ENCODE measurements at places on chromosomes 12 and 14.
A peak's percentile ranks its signal among the peaks of the same experiment; 100 is the strongest.

DNA sequence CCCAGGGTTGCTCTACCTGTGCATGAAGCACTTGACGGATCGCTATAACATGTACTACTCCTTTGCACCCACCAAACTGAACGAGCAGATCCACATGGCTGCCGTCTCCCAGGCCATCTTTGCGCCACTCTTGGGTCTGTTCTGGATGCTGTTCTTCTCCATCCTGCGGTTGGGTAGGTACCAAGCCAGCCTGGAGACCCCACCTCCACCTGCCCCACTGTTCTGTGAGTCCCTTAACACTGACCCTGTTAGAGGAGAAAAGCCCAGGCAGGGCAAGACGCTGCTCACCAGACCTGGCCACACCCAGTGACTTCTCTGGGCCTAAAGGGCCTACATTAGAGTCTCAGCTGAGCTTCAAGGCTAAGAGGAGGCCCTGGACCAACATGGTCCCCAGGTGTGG is 21.7 kb downstream of the NGB start:
- DNase-seq, result no peak

DNA sequence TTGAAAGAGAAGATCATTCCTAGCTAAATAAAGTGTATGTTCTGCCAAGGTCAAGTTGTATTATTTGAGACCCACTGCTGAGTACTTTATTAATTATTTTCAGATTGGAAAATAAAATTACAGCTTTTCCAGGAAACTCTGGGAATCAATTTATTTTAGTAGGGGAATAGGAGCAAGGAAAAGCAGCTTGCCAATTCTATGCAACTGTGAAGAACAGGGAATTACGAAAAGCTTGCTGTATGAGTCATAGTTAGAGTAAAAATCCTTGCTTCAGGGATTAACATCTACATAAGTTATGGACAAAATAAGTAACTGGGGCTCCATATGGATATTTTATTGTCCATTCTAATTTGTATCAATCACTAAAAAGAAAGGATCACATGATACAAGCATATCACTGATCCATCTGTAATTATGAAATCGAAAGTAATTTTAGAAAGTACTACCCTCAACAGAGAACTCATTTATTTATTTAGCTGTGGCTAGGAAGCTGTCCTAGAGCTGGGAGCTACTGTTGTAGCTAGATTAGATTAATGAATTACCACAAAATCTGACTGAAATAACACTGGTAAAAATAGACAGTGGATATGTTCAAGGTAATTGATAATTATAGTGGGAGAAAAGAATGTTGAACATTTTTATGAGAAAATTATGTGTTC is 303.5 kb upstream of the NPAS3 start:
- DNase-seq, result no peak

DNA sequence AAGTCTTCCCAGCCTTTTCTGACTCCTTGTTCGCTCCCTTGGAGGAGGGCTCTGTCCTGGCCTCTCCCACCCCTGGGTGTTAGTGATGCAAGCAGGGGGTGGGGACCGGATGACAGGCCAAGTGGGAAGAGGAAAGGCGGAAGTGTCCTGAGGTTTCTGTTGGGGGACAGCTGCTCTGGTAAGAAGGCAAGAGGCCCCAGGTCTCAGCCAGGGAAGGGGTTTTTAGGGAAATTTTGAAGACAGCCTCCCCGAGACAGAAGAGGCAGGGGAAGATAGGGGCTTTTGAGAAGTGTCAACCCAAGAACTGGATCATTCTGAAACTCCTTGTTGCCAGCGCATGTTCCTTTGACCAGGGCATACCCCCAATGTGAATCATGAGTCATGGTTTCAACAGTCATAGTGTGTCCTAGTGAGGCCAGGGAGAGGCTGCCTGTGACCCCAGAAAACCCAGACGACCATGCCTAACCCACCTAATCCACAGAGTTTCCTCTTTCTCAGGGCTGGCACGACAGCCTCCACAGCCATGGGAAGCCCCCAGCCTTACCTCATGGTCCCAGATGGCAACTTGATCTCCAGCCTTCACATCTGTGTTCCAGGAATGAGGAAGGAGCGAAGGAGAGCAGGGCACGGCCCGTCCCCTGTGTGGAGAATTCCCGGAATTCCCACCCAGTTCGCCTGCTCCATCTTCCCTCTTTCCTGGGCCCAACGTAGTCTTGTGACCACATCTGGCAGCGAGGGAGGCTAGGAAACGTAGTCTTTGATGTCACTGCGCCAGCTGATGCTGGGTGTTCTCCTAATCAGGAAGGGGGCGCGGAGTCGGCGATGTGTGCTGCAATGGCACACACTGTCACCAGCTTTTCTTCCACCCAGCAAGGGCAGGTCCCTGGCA is 4.9 kb upstream of the GPR132 start:
- no peak for DNase-seq

DNA sequence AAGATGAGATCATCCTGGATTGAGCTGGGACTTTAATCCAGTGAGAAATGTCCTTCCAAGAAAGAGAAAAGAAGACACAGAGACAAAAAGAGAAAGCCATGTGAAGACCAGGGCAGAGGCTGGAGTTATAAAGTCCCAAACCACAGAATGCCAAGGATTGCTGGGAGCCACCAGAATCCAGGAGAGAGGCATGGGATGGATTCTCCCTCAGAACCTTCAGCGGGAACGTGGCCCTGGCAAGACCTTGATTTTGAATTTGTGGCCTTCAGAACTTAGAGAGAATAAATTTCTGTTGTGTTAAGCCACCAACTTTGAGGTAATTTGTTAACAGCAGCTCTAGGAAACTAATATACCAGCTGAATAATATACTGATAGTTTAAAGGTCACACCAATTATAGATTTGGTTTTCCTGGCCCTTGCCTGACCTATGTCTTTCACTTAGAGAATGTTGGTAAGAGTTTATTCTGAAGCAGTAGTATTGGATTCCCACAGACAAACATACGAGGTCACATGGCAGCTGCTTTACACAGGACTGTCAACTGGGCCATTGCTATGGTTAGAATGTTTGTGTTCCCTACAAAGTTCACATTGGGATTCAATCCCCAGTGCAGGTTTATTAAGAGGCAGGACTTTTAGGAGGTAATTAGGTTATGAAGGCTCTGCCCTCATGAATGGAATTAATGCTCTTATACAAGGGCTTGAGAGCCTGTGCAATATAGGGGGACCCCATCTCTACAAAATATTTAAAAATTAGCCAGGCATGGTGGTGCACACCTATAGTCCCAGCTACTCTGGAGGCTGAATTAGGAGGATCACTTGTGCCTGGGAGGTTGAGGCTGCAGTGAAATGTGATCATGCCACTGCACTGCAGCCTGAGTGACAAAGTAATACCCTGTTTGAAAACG is 156.5 kb upstream of the EEA1 start:
- DNase-seq, result no peak

DNA sequence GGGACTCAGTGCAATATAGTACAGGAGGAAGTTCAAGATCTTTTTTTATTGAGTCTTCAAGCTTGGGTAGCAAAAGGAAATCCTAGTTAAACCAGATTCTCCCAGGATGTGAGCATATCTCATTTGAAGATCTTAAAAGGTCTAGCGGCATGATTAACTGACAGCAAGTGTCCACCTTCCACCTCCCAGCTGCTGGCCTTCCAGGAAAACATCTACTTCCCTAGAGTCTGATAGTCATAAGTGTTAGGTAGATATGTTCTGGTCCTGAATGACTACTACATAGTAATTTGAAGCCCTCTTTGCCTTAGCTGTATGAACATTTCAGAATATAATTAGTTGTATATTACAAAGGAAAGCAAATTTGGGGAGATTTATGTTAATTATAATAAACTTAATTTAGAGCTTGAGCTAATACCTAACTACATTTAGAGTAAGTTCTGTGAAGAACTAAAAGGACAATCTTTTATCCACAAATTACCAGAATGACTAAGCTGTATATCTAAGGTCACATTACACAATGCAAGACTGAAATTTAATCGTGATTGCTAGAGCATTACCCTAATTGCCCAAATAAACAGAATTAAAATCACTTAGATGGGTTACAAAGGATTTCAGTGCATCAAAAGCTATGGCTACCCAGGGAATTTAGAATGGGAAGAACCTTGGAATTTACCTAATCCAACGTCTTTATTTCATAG is 9.9 kb downstream of the LGR5 start:
- no peak for DNase-seq

DNA sequence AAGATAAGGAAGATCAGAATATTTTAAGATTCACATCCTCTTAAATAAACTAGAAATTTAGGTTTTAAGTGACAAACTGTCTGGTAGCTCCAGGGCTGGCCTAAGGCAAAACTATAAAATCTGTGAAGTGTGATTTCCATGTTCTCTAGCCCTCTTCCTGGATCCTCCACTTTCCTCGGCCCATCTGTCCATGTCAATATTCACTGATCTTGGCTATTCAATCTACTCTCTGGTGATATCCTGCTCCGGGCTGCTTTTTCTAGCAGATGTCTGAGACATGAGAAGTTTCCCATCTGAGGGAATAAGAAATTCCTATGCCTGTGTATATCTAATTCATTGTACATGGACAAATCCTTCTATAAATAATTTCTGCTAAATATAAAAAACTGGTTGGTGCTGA is 500.4 kb downstream of the GALC start:
- no peak for DNase-seq

- no peak for DNase-seq
Measured at GRCh38 chr12:89230376-89231315, 121.7 kb downstream of the DUSP6 start.

GRCh38 chr12:30896461-30896860 is 30.1 kb upstream of the TSPAN11 start:
- no peak for DNase-seq

GRCh38 chr12:131591136-131591535 is 119.8 kb upstream of the SFSWAP start:
- DNase-seq, result no peak

DNA sequence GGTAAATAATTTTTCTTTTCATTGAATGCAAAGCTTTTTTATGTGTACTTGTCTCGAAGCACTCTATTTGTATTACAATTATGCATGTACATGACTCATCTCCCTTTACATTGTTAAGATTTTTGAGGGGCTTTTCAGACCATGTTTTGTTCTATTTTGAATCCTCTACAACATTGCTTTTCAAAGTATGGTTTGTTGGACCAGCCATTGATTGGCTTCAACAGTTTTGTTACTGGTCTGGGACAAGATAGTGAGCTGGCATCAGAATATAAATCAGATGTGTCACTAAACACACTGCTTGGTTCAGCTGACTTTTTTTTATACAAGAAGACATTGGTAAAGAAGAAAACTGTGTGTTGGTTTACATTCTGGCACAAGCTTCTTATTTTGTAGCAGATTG is 122.3 kb downstream of the MON2 start:
- DNase-seq, result no peak

- no peak for DNase-seq
Measured at GRCh38 chr14:30958555-30959407, 66.7 kb upstream of the AP4S1 start.

DNA sequence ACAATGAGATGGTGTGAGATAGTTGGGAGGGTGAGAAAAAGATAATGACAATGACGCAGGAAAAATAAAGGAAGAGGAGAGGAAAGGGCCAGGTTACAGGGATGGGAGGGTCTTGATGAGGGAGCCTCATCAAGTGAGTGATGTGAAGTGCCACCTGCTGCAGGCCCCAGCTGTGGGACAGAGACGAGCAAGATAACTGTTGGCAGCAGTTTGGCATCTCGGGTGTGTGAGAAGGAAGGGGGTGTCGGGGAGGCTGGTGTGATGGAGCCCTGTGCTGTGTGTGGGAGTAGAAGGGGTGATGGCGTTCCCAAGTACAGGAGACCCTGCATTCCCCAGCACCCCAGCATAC is 11.4 kb upstream of the TAC3 start:
- DNase-seq, result no peak

DNA sequence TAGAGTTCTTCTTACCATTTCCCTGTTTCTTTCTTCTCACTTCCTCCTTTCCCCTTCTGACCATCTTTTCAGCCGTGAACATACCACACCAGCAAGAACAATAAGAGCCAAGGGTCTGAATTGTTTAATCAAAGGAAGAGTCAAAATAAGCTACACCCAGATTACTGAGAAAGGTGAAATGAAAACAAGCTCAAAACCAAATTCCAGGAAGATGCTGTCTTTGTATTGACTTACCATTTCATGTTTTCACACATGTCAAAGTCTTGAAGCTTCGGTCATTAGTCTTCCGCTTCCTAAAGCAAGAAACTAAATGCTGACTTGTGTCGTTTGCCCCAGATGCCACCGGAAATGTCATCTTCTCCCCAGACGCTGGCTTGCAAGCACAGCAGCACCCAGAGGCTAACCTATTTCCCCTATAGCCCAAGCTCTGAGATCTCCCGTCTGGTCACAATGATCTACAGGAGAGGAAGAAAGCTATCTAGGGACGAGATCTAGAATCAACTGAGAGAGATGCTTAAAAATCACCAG is 136.5 kb upstream of the AMIGO2 start:
- peak; percentile 66 for DNase-seq

GRCh38 chr14:37977481-37977880 is 230.2 kb upstream of the SSTR1 start:
- no peak for DNase-seq

GRCh38 chr14:22689199-22689598 is 45.0 kb upstream of the OR6J1 start:
- DNase-seq, result no peak

DNA sequence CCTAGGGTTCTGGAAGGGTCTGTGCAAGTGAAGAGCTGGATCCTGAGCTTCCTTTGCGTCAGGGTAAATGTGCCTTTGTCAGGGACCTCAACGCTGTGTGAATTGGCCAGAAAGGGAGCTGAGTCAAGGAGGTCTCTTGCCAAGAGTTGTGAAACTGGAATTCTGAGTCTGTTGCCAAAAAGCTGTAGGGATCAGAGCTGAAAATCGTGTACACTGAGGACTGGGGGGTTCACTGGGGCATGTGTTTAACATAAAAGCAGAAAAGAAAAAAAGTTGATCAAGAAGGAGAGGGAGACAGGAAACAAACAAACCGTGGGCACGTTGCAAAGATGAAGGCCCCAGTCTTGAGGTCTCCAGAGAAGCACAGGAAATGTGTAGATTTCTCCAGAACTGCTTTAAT is 1081.5 kb downstream of the VRK1 start:
- no peak for DNase-seq

- DNase-seq, result no peak
Measured at GRCh38 chr12:32482226-32482625, 82.9 kb downstream of the FGD4 start.
